ENCODE measurements at places on chromosomes 2 and 18.

GRCh38 chr2:229153951-229154350 is 117.1 kb downstream of the PID1 start:
- DNase-seq, result no peak

DNA sequence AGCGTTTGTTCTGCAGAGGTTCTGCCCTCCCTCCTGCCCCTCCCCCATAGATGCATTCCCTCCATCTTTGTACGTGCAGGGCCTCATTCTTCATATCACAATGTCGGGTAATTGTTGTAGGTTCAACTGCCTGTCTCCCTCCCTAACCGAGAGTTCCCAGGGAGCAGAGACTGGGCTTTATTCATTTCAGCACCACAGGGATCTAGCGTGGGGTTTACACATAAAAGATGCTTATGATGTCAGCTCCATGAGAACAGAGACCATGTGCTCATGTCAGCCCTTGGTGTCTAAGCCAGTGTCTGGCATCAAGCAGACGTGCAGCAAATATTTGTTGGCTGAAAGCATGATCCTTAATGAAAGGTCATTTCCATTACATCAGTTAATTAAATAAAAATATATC is 298.9 kb upstream of the TRIB2 start:
- no peak for DNase-seq

DNA sequence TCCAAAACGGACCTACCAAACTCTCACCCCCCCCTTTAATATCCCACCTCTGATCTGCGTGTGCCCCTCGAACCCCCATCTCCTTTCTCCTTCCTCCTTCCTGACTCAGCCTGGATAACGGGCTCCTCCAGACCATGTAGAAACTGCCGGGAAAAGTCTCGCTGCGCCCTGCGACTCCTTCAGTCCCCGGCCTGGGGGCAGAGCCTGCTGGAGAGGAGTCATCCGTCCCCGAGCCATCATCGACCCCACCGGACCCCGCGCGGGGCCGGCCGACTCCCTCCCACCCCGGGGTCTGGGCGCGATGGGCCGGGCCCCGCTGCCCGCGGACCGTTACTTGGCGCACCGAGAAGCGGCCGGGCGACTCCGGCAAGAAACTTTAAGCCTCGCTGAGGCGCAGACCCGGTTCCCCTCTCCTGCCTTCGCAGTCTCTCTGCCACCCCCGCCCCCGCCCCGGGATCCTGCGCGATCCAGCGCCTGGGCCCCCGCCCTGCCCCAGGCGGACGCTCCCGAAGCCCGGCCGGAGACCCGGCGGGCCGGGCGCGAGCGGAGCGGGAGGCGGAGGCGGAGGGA is 3.4 kb downstream of the ZEB2 start:
- DNase-seq, result no peak

GRCh38 chr2:218536804-218537494 is 31.2 kb downstream of the USP37 start:
- no peak for DNase-seq

DNA sequence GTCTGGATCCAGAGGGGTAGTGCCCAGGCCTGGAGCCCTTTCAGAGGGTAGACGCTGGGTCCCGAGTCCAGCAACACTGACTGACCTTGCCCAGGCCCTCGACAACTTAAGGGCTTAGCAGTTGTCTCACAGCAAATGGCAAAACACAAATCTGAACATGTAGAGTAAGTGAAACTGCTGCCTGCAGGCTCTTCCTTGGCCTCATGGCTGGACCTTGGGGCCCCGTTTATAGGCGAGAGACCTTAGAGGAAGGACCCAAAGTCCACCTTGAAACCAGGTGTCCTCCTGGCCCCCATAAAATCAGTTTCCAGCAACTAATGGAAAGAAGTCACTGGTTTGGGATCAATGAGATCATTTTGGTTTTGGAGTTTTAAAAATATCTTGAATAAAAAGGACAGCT is 154.4 kb downstream of the MYO1B start:
- DNase-seq, result no peak

GRCh38 chr2:230085201-230085600 is 16.5 kb upstream of the SLC16A14 start:
- no peak for DNase-seq

DNA sequence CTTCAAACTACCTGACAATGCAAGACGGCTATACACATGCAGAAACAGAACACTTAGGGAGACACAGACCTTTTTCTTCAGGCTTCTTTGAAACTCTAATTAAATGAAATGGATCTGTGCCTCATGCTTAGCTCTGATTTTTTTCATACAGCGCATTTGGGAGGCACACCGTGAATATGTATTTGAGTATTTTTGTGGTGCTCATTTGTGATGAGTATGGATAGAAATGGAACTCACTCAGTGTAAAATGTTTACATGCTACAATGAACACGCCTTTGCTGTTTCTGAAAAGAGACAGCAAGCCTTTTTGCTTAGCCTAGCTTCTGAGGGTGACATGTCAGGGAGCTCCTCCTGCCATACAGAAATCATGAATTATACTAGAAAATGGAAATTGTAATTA is 113.3 kb downstream of the FSHR start:
- DNase-seq, result no peak

- no peak for DNase-seq
Measured at GRCh38 chr2:197108758-197109157, 182.3 kb upstream of the PGAP1 start.

GRCh38 chr2:30139131-30139870 is 7.5 kb upstream of the YPEL5 start:
- no peak for DNase-seq

DNA sequence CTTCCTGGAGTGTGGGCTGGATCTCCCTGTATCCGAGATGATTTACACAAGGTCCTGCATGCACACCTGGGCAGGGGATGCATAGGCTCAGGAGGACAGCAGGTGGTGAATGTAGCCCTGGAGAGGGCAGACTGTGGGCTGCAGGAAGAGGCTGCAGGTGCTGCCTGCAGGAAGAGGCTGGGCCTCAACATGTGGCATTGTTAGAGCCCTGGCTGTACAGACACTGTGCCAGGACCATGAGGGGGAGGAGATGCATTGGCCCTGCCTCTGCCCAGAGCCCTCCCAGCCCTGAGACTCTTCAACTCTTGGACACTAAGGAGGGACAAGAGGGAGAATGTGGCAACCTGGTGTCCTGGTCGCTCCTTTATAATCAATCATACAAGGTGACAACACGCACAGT is 392.8 kb downstream of the TNS1 start:
- DNase-seq, result no peak

- no peak for DNase-seq
Measured at GRCh38 chr2:111938392-111938791, 40.0 kb downstream of the MERTK start.

- peak; percentile 11 for DNase-seq
Measured at GRCh38 chr18:62505669-62506494, 16.9 kb upstream of the ZCCHC2 start.

- DNase-seq, result no peak
Measured at GRCh38 chr2:191537921-191538320, 140.0 kb upstream of the NABP1 start.

DNA sequence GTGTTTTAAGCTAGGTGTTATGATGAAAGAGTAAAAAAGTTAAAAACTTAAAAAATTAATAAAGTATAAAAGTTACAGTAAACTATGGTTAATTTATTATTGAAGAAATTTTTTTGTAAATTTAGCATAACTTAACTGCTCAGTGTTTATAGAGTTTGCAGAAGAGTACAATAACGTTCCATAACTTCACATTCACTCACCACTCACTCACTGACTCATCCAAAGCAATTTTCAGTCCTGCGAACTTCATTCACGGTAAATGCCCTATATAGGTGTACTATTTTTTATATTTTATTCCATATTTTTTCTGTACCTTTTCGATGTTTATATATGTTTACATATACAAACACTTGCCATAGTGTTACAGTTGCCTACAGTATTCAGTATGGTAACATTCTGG is 694.8 kb upstream of the SLC39A10 start:
- DNase-seq, result no peak

GRCh38 chr18:295756-296490 is 28.1 kb upstream of the THOC1 start:
- no peak for DNase-seq

DNA sequence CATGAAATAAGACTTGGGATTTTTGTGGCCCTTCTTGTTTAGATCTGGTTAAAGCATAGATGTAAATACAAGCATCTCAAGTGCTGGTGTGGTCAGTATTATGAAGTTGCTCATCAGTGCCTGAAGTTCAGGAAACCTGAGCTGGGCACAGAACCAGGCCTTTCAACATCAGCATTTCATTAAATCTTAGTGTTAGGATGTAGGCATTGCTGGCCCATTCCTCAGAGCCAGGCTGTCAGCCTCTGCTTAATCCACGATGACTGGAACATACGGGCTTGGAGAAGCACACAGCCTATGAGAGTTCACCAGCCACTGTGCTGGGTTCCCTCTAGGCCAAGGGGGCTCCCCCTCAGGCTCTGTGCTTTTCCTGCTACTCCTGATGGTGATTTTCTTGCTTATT is 270.2 kb downstream of the EN1 start:
- DNase-seq, result no peak

DNA sequence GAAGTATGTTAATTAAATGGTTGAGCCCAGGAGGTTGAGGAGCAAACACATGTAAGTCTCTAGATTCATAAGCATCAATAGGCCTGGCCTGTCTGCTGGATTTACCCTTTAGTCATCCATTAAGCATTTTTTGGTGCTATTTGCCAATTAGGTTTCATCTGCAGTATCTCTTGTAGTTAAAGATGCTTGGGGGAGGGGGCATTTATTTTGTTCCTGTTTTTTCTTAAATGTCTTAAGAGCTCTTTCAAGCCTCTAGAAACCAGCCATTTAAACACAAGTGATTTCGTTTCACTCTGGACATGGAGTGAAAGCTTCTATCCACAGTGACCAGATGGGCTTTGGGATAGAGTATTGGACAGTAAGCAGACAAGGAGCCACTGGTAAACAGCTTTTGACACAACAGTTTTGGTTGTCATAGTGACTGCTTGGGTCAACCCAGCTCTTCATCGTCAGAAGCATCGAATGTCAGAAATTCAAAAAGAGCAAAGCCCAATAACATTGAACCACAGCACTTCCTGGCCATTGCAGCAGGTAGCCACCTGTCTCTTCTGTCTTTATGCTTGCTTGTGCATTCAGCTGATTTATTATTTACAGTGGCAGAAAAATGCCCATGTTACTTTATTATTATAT is 4.9 kb downstream of the QPCT start:
- no peak for DNase-seq

GRCh38 chr2:44295633-44296359 is 20.5 kb downstream of the SLC3A1 start:
- DNase-seq, result no peak

- DNase-seq, result no peak
Measured at GRCh38 chr2:17538844-17539554, 1.5 kb upstream of the VSNL1 start.

GRCh38 chr2:149021271-149021719 is 17.2 kb upstream of the LYPD6B start:
- no peak for DNase-seq

GRCh38 chr2:237558961-237559641 is 7.3 kb upstream of the PRLH start:
- no peak for DNase-seq

DNA sequence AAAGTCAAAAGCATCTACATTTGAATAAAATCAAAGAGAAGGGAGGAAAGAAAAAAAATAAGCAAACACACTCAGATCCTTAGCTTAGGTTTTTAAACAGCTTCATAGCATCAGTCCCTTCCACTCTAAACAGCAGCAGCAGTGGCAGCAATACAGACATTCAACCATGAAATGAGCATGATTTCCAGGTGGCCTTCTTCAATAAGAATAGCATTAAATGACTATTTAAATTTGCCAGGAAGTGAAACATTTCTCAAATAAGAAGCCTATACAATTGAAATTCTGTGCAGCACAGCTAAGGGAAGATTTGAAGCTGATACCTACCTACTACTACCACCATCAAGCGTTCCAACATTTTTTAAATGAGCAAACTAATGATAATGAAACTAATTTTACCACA is 138.1 kb upstream of the REG3G start:
- DNase-seq, result no peak

GRCh38 chr2:112256654-112257053 is 1.8 kb upstream of the ZC3H8 start:
- no peak for DNase-seq

DNA sequence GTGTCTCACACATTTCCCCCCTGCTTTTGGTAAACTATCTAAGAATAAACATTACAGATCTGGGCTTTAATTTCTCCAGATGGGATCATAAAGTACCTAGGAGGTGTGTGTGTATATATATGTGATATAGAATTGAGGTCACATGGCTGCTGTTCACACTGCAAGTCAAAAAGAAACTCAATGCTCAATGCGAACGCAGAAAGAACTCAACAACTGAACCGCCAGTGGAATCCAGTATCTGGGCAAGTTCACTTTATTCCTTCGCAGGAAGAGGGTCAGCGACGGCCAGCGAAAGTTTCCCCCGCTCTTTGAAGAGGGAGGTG is 17.7 kb downstream of the POU3F3 start:
- DNase-seq, result no peak

DNA sequence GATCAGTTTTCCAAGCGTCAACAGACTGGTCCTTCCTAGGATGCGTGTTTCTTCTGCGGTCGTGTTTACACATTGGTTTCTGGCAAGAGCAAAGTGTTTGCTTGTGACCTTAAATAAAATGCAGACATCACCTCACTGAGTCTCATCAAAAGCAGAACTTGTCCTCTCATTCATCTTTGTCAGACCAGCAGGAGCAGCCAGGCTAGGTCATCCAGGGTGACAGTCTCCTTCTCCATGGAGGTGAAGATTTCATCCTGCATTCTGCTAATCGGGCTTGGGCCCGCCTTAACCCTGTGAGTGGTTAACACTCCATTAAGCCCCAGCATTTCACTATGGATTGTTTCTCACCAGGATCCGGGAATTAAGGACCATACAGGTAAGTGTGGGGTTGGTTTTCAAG is 64.2 kb upstream of the PID1 start:
- no peak for DNase-seq
